ENCODE measurements at places on chromosomes 6 and 20.

- DNase-seq: no peak
These were observed 4.7 kb downstream of the DSN1 start for GRCh38 chr20:36768768-36769430.

DNA sequence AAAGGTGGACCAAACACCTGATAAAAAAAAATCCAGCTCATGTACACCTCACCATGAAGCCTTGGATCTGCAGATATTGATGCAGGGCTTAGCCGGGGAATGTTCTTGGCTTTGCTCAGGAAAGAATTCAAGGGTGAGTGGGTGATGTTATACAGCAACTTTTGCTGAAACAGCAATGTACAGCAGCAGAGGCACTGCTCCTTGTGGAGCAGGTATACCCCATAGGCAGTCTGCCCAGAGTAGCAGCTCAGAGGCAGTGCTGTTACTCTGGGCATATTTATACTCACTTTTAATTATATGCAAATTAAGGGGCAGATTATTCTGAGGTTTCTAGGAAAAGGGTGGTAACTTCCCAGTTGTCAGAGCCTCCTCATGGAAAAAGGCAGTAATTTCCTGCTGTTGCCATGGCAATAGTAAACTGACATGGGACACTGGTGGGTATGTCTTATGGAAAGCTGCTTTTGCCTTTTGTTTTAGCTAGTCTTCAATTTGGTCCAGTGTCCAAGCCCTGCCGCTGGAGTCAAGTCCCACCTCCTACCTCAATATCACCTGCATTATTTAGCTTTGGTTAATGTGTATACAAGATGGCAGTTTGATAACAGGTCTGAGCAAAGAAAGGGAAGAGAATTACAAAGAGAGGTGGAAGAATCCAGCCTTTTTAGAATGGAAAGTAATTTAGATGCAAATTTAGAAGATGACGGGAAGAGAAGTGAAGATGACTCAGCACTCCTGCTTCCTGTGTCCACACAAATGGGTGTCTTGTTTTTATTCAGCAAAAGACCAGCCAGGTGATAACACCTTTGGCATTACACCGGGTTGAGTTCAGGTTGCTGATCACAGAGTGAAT is 110.1 kb upstream of the JAG1 start:
- no peak for DNase-seq

GRCh38 chr20:58378704-58379103 is 10.3 kb upstream of the VAPB start:
- DNase-seq: no peak

GRCh38 chr6:56938649-56939191 is 16.2 kb upstream of the BEND6 start:
- no peak for DNase-seq

GRCh38 chr20:45044084-45044573 is 56.8 kb downstream of the KCNS1 start:
- peak; percentile 25 for DNase-seq

GRCh38 chr6:89050697-89051096 is 29.9 kb upstream of the PNRC1 start:
- DNase-seq: no peak

DNA sequence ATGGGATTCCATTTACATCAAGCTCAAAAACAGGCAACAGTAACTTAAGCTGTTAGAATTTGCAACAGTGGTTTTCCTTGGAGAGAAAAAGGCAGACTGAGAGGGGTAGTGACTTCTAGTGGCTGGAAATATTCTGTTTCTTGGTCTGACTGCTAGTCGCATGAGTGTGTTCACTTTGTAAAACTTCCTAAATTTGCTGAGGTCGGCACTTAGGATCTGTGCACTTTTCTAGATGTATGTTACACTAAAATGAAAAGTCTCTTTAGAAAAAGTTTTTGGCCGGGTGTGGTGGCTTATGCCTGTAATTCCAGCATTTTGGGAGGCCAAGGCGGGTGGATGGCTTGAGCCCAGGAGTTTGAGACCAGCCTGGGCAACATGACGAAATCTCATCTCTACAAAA is 18.7 kb downstream of the OVOL2 start:
- DNase-seq: no peak

DNA sequence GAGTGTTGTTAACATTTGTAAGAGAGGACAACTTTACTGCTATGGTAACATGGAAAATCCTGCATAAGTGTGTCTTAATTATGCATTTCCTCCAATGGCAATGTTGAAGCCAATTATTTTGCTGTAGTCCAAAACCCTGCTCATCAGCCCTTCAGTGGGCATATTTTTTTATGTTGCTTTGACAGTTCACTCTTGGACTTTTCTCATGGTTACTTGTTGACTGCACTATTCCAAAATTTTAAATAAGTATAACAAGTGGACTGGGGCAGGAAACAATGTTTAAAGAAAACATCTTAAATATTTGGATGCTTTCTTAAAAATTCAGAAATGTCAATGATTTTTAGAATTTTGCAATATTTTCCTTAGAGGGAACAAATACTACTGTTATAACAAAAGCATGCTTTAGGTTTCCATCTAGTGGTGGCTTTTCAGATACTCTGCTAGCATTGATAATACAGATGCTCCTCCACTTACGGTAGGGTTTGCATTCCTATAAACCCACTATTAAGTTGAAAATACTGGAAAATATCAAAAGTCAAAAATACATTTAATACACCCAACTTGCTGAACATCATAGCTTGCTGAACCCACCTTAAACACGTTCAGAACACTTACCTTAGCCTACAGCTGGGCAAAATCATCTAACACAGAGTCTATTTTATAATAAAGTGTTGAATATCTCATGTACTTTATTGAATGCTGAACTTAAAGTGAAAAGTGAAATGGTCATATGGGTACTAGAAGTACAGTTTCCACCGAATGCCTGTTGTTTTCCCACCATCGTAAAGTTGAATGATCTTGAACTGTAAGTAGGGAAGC is 86.4 kb downstream of the ADGRG6 start:
- peak; percentile 1 for DNase-seq

DNA sequence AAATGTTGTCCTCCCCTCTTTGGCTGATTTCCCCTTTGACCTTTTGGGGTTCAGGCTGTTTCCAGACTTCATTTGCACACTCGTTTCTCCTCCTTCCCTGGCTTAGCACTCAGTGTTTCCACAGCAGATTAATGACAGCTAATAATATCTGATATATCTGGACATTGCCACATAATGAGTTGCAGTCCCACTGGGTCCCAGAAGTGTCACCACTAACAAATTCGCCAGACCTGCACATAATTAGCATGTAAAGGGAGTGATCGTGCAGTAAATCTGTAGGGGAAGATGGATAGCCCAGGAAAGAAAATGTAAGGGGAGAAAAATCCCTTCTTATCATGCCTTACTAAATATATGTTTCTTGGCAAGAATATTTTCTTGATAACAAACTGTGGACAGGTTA is 922.1 kb downstream of the TFAP2A start:
- DNase-seq: no peak

DNA sequence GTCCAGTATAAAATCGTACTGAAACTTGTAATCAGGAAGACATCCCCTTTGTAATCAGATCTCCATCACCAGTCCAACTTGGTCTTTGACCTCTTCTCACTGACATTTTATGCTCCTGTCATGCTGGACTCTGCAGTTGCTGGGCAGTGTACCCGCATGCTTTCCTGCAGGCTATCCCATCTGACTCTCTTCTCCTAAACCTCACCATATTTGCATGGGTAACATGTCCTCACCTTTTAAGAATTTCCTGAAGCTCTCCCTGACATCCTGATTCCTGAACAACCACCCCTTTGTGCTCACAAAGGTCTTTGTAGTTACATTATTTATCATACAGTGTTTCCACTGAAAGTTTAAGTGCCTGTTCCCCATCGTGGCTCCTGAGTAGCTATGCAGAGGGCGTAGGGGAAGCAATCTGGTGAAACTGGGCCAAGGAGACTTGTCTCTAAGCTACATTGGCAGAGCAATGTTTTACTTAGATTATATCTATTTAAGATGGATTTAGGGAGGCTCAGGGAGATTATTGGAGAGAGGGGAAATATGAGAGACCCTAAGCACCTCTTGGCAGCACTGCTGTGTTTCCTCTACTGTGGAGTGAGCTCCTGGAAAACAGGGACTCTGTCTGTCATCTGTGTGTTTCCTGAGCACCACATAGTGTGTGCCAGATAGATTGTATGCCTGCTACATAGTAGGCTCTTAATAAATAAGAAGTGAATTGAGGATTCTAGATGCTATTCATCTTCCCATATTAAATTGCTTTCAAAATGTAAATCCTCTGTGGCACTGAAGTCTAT is 124.0 kb downstream of the LAMA2 start:
- no peak for DNase-seq

- DNase-seq: no peak
These were observed 140.7 kb upstream of the FLRT3 start for GRCh38 chr20:14478126-14478525.

- DNase-seq: no peak
These were observed 9.2 kb upstream of the IL17F start for GRCh38 chr6:52253494-52253893.

DNA sequence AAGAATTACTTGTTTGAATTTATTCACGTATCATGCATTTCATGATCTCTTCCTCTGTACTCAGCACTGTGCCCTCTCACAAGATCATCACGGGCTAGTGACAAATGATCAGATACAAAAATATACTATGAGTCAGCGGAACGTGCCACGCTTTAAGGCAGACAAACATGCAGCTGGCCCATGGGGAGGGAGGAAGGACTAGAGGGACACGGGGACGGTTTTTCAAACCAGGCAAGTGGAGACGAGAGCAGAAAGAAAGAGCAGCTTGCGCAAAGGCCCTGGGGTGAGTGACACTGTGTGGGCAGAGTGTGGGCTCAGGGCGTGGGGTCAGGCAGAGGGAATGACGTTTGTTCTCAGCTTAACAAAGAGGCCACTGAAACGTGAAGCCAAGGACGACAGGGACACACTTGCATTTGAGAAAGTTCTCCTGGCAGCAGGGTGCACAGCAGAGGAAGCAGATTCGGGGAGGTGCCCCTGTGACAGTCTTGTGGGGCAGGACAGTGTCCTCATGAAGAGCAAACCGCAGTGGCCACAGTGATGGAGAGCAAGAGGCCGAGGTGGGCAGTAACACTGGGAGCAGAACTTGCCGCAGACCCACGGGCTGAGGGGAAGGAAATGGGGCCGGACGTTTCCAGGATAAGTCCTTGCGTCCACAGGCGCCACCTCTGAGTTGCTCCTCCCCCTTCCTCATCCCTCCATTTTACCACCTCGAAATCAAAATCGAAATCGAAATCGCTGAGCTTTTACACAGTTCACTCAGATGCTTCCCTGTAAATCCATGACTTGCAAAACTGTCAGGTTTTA is 6.9 kb upstream of the RPS6KA2 start:
- no peak for DNase-seq

DNA sequence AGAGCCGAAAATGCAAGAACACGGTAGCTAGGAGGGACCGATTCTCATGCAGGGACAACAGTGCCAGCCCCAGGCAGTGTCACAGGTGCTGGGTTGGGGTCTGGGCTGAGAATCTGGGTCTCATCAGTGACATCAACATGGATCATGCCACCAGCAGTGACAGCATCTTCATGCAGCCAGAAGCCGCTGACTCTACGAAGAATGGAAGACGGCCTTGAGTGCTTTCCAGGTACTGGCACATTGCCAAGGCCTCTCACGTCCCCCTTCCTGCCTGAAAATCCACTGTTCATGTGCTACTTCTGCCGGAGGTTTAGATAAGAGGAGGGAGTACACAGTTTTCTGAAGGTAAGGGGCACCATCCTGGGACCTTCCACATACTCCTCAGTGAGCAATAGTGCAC is 141.1 kb upstream of the FOXQ1 start:
- no peak for DNase-seq

GRCh38 chr6:6784514-6785162 is 196.1 kb downstream of the LY86 start:
- no peak for DNase-seq

DNA sequence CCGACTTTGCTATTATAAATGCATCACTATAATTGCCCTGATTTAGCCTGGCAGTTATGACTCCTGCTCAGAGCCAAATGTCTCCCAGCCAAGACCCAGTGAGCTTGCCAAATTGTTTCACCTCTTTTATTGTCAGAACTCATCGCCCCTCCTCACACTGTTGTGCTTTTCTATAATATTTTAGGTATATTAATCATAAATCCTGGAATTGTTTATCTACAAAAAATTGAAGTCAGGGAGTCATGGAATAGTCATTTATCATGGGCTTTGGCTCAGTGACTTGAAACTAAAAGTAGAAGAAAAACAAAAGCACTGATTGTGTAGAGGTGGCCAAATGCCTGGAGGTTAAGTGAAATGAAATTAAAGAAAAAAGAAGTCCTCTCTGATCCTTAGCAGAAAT is 85.6 kb downstream of the PFDN4 start:
- DNase-seq: no peak

DNA sequence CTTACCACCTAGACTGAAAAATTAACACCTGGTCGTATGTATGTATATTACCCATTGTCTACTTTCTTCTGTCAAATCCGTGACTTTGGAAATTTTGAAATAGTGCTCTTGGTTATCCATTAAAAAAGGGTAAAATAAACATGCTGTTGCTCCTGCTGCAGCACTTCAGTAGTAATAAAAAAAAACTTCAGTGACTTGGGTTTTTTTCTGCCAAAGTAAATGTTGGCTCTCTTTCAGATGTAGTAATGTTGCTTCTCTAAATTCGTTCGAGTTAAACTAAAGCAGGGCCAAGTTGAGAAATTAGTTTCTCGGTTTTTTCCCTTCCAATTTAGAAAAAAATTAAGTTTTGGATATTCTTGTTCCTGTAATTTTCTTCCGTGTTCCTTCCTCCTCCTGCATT is 34.2 kb downstream of the JARID2 start:
- no peak for DNase-seq

GRCh38 chr20:34458631-34459030 is 57.6 kb upstream of the DYNLRB1 start:
- DNase-seq: no peak

DNA sequence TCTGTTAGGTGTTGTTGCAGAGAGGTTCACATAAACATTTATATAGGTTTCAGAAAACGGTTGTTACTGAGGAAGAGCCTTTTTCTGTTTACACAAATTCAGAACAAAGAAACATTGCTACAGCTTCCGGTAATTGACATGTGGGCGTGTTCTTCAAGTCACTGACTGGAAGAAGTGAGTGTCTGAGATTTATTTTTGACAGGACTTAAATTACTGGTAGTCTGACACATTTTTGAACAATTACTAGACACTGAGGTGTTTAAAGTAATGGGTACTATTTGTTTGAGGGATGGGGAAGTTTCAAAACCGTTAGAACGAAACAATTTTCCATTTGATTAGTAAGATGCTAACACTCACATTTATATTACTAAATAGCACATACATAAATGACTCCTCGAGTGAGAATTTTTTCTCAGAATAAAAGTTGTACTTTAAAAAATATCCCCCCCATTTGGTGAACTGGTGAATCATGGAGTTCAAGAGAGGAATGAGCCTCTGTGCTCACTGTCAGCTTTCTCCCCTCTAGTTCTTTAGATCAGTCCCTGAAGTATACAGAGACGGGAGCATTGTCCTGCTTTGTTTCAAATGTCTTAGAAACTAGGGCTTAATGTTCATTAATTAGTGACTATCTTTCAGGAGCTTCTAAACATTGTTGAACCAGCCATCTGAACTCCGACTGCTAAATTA is 98.7 kb downstream of the TSHZ2 start:
- no peak for DNase-seq

GRCh38 chr20:5260889-5261288 is 55.9 kb downstream of the PROKR2 start:
- DNase-seq: no peak
